Activated T-helper 2 cell treated with anti-CD3 and anti-CD28 coated beads, Interferon-gamma antibody, Interleukin-2, Interleukin-4, amounts not matched to agents 10 μg/mL and 5 μg/mL and 100 μg/mL, durations not matched to agents 14 hours and 24 hours and 36 hours (primary cell): ENCODE measurements at places on chromosomes 6 and 20.

GRCh38 chr6:118319894-118320649, 228.0 kb upstream of the PLN start:
- DNase-seq = no peak

DNA sequence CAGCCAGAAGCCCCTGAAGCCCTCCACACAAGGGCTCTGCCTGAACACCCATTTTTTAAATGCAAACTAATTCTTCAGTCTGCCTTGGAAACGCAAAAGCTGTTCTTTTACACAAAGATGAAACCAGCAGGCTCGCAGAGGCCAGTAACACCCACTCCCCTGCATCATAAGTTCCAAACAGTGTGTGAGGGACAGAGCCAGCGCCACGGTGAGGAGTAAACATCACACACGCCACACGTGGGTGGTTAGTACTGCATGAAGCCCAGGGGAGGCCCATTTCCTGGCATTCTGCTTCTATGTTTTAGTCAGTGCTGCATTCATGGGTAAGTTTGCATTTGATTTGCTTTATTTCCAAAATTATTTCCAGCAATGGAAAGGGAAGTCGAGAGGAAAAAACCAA, 217.7 kb upstream of the RIN2 start:
- no peak for DNase-seq

DNA sequence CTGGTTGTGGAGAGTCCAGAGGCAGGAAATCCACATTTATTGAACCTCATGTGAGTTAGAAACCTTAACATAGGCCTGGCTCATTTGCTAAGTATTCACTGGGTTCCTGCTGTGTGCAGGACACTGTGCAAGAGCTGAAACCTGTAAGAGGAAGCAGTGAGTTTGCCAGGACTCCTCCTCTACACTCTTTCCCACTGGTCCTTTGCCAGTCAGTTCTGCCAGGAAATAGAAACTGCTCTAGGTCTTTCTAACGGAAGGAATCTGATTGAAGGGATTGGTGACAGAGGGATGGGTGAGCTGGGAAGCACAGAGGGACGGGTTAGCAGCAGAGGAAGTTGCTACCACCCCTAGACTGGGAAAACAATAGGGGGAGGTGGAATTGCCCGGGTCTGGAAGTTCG, 234.2 kb upstream of the ECI2 start:
- no peak for DNase-seq

DNA sequence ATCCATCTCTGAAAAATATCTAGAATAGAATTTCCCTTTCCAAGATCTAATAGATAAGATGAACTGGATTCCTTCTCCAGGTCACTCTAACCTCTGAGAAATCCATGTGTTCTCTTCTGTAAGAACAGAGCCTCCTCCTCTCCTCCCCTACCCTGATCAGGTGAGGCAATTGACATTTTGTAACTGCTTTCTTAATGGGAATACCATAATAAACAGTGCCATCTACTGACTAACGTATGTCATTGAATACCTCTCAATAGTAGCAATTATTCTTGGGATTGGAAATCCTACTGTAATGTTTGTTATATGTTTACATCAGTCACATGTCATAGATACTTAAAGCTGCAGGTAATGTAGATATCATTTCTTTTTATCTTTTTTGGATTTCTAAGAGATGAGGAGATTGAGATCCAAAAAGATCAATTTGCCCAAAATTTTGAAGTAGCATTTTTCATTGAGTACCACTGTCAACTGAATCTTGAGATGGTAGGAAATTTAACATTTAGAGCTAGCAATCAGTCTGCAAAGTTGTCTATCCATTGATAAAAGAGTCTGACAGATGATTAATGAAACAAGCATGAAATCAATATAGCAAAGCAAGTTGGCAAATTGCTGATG, 365.8 kb upstream of the HSF2 start:
- no peak for DNase-seq

DNA sequence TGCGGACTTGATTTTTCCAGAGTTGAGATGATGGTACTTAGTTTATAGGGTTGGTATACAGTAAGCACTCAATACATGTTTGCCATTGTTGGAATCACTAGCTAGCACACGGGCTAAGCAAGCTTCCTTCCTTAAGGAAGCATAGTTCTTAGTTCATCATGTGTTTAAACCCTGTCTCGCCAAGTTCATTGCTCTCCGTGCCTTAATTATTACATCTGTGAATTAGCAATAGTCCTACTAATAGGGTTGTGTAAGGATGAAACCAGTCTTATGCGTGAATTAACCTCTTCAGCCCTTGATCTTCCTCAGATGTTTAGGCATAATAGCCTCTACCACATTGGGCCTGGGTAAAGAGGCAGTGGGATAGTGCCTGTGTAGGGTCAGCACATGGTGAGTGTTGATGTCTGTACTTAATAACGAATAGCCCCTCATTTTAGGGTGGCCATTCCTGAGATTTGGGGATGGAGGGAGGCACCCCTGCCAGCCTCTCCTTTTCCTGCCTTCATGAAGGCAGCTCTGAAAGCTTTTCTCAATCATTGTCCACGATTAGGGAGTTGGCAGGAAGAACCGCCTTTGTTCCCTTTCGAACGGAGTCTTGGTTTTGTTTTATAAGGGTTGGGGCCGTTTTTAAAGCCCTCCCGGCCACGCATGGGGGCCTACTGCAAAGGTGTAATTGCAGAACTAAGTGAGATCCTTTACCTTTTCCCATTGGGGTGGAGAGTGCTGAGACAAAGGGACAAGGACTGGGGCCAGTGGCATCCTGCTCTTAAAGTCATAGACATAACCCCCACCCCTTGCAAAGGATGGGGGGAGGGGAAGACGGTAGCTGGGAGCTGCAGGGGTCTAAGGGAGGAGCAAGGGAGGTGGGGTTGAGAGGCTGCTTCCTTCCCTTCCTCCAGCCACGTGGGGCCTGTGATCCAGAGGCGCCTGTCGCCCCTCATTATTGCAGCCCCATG, 2.1 kb downstream of the DNMT3B start:
- DNase-seq = no peak

- DNase-seq = no peak
Measured at GRCh38 chr20:33526769-33527168, 36.9 kb downstream of the CBFA2T2 start.

DNA sequence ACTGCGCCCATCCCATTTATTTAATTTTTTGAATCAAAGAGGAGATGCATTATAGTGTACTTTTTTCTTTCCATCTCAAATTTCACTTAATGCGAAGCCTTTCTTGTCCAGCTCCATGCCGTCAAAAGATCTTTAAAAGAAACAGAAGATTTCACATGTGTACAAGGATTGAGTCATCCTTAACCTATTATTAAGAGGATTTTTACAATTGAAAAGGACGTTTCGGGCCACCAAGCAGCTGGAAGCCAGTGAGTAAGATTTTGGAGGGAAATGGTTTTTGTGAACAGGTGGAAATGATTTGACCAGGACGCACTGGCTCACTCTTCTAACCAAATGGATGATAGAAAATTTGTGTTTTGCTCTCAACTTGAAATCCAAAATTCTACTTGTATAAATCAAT, 15.1 kb upstream of the CCDC170 start:
- no peak for DNase-seq

DNA sequence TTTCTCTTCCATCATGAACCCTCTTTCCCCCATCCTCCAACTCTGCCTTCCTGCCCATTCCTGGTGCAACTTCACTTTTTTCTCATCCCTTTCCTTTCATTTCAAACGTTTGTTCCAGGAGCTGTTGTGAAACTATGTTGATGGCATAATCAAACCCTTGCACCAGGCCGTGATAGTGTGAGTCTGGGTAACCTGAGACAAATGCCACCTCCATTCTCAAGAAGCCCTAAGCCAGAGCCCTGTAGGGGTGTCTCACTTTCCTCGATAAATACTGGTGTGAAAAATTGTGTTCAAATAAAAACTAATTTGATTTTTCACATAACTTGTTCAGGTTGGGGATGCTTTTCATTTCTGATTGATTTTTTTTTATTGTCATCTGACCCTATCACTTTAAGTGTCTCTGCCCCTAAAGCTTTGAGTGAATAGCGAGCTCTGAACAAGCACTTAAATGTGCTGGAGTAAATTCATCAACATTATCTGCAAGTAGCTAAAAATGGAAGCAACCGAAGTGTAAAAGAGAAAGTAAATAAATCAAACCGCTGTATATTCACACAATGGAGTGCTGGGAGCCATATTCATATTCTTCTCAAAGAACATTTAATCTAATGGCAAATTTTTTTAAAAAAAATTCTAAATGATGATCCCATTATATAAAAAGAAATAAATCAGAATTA, 303.1 kb upstream of the CDYL start:
- DNase-seq = no peak

DNA sequence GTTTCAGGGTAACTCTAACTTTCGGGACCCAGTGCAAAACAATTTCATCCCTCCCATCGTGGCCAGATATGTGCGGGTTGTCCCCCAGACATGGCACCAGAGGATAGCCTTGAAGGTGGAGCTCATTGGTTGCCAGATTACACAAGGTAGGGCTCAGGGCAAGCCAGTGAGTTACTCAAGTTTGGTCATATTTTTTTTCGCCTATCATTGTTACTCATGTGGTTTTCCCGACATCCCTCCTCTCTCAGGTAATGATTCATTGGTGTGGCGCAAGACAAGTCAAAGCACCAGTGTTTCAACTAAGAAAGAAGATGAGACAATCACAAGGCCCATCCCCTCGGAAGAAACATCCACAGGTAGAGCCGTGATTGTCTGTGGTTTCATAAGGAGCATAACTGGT, 58.2 kb downstream of the DCBLD1 start:
- no peak for DNase-seq

GRCh38 chr20:35523298-35523888, 6.1 kb downstream of the C20orf173 start:
- peak; percentile 17 for DNase-seq

DNA sequence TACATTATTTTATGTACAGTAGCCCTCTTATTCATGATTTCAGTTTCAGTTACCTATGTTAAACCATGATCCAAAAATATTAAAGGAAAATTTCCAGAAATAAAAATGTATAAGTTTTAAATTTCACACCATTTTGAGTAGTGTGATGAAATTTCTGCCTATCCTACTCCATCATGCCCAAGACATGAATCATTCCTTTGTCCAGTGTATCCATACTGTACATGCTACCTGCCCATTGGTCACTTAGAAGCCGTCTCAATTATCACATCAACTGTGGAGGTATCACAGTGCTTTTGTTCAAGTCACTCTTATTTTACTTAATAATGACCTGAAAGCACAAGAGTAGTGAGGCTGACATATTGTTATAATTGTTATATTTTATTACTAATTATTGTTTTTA, 32.3 kb upstream of the PLCB4 start:
- DNase-seq = no peak

GRCh38 chr6:26205625-26206574, 118.7 kb downstream of the HFE start:
- no peak for DNase-seq
